ENCODE measurements at places on chromosomes 3 and 15.
A peak's percentile ranks its signal among the peaks of the same experiment; 100 is the strongest.

DNA sequence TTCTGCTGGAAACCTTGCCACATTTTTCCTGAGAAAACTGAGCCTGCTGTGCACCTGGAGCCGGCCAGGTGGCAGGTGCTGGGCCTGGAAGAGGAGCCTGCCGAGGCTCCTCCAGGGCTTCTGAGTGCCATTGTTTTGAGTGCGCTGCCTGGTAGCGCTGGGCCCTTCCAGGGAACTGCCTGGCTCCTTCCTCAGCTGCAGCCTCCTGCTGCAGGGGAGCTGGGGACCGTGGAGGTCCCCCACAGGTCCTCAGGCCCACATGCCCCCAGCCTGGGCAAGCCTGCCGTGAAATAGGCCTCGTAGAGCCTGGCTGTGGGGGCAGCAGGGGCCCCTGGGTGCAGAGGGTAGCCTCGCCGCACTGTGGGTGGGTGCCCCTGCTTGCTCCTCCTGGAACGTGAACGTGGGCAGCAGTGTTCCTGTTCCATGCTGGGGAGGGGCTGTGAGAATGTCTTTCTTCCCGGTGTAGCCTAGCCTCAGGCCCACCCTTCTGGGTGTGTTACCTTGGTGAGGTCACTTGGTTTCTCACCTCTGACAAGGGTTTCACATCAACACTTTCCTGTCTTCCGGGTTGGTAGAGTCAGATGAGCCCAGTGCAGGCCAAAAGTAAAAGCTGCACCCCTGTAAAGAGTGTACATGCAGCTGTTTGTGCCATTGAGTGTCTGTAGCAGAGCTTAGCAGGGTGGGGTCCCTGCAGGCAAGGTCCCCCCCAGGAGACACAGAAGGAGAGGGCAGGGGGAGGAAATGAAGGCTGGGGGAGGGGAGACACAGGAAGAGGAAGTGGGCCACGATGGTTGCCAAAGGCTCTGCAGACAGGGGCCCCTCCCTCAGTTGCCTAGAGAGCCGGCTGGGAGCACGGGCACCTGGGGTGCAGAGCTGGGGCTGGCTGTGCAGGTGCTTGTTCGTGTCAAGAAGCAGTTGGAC is 34.5 kb downstream of the KLF13 start:
- DNase-seq = peak; percentile 63

DNA sequence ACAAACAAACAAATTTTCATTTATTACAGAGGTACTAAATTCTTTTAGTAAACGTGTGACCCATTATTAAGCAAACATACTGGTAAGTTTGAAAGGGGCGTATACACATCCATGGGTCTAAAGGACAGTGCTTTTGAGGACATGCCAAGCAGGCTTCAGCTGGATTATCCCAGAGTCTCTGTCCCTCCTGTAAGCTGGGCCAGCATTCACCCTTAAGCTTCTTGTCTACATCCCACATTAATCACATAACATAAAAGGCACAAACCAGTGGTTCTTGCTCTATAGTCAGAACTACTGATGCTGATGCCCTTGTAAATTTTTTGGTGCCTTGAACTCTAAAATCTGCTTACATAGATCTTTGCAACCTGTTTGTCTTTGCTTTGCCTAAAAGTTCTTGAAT is 150.8 kb upstream of the BNIP2 start:
- no peak for DNase-seq

DNA sequence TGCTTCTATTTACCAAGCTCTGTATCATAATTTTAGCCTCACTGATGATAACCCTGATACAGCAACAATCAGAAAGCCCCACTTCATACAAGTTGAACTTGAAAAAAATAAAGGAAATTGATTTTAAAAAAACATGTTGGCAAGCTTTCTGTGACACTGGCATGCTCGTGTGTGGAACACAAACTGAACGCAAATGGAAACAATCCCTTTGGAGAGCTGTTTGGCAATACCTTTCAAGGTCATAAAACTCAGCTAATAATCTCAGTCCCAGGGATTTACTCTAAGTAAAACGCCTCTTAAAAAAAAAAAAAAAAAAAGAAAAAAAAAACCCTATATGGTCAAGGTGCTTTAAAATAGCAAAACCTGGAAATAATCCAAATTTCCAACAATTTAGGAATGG is 166.7 kb upstream of the BCL6 start:
- no peak for DNase-seq

GRCh38 chr15:41661518-41662225 is 1.5 kb downstream of the MGA start:
- peak; percentile 62 for DNase-seq

DNA sequence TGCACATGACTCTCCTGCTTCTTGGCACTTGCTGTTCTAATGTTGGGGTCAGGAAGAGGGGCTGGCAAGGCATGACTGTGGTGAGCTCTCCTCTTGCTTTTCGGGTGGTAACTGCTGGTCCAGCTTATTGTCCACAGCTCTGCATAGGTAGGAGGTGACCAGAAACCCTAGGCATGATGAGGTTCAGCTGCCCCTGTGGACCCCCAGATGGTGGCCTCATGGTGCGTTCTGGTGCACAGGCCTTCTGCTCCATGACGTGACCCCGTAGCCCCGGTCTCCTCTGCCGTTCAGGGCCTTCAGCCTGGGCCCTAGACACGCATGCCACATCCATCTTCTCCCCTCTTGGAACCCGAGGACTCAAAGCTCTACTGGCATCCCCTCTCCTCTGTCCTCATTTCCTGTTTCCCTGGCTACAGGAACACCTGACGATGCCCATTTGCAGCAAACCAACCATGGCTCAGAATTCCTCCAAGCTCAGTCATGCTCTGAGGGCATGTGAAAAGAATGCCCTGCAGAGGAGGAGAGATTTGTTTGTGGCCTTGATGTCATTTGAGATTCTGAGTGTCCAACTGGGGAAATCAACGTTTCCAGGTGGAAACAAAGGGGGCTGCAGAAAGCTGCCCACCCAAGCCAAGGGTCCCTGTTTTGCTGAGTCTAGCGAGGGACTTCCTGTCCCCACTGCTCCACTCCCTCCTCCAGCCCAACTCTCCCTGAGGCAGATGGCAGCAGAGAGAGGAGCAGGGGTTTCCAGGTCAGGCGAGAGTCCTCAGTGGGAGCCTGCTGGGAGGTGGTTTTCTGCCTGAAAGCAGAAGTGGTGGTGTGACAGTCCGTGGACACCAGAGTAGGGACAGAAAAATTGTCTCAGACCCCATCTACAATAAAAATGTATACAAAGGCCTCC is 198.7 kb upstream of the LYSMD4 start:
- DNase-seq = no peak

DNA sequence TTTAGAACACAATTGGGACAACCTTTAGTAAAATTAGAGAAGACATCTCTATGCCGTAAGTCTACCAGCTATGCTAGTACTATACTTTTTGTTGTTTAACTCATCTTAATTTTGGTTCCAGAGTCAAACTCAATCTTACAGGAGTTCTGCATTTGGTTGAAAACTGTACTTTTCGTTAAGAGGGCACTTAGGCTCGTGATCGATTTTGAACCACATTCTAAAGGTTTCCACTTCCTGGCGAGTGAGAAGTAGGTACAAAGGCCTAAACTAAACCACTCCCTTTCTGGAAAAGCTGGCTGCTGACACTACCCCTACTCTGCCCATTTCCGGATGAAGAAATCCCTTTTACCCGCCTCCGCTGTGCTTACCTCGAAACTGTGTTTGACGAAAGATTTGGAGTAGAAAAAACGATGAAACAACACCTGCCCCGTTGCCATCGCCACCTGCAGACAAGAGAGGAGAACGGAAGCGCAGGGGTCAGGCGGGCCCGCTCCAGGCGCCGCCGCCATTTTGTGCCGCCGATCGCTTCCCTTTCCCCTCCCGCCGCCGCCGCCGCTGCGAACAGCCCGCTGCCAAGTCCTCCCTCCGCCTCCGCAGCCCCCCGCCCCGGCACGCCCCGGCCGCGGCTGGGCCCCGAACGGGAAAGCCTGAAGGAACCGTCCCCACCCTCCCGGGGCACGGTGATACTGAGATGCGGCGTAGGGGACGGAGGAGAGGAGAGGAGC is 748 bp downstream of the CCNL1 start:
- DNase-seq = peak; percentile 80

- DNase-seq = no peak
Observed at GRCh38 chr15:25185156-25185710, 230.4 kb downstream of the SNRPN start.

- no peak for DNase-seq
Observed at GRCh38 chr3:79767905-79768267, at the start of gene ROBO1. Gene ROBO1 (minus strand): TSS chr3:79767998.

GRCh38 chr3:36876181-36876936 is 68.5 kb downstream of the TRANK1 start:
- DNase-seq = no peak

- no peak for DNase-seq
Observed at GRCh38 chr3:30858894-30859389, 35.5 kb downstream of the GADL1 start.

- DNase-seq = no peak
Observed at GRCh38 chr15:80769153-80769828, 9.9 kb upstream of the CEMIP start.

DNA sequence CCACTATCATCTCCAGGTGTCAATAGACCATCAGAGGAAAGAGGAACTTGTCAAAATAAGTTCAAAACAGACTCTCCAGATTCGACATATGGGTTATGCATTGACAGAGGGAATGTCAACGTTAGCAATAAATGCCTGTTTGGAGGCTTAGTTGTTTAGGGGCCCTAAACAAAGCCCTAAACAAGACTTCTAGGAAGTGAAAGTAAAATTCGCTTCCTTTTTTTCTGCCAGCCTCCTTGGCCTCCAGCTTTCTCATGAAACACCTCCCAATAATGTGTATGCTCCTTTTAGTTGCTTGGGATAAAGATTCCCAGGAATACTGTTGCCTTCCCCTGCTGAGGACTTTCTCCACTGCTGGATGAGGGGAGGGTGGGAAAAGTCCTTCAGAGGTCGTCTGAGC is 70.9 kb upstream of the ARNT2 start:
- no peak for DNase-seq

GRCh38 chr3:129577925-129578786 is 28.3 kb downstream of the PLXND1 start:
- no peak for DNase-seq

DNA sequence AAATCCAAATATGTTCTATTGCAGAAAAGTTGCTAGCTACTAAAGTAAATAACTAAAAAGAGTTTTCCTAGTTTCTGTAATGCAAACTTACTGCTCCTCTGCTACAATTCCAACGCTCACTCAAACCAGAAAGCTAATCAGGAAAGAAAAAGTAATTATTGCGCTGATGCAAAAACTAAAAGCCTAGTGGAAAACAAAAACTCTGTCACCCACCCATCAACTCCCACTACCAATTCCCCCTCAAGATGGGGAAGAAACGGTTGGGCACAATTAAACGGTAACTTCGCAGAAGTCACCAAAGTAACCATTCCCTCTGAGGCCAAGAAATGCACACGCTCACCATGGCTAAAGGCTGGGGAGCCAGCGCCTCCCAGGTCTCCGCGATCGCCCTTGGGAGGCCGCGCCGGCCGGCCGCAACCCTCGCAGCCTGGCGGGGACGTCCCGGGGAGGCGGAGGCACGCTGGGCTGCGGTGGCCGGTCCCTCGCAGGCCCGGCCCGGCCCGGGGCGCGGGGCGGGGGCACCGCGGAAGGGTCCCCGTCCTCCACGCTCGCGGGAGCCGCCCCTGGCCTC is 684 bp downstream of the SLTM start:
- no peak for DNase-seq

Data from NCI-H2029 (cell line).